ENCODE measurements at places on chromosomes 3 and 15. TPM values are rescaled to one million over a fixed set of nuclear protein-coding genes. Genes with fewer than 3 reads are reported as not detected.

The PTH1R gene
- 2.1 TPM for total RNA-seq

The TFRC gene
- total RNA-seq = 97.9 TPM

The MCF2L2 gene
- 0.84 TPM for total RNA-seq

The CLDND1 gene
- total RNA-seq = 124 TPM

The HTR3E gene
- total RNA-seq = not detected

The STRC gene
- total RNA-seq = 0.21 TPM

The B3GNT5 gene
- total RNA-seq = 27.6 TPM

The WDR82 gene
- total RNA-seq = 47.6 TPM

The CD86 gene
- not detected for total RNA-seq
